ENCODE measurements at places on chromosomes 12 and 14.

DNA sequence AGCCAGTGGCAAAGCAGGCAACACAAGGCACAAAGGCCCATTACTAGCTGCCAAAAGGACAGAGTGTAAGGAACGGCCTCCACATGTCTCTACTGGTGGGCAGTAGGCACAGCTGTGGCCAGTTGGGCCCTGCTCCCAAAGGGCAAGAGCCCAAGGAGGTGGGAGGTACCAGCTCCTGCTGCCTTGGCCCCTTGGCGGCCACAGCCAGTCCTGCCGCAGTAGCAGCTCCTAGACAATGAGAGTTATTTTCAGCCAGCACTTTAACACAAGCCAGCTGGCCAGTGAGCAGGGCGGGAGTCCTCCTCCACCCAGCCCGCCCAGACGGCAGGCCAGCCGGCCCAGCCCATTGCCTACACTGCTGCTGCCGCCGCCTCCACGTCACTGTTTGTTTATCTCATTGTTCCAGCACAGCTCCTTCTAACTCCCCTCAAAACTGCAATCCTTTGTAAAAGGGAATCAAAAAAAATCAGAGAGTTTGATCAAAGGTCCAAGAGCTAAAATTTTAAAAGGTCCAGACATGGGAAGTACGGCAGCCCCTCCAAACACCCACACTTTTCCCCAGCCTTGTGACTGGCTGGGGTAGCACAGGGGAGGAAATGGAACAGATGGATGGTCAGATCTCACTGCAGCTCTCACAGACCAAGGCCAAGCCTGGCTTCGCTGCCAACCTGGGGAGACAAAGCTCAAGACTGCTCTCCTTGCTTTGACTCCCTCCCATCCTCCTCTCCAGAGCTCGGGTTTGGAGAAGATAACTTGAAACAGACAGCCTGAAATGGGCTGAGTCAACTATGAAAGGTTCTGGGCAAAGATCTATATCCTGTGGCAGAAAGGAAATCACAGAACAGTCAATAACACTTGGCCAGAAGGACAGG lies 33.5 kb downstream of the FMNL3 start:
- DNase-seq = peak; percentile 12

GRCh38 chr14:97337670-97338069 lies 540.5 kb downstream of the VRK1 start:
- DNase-seq = no peak

- DNase-seq = no peak
These were observed 7.5 kb downstream of the CRADD start for GRCh38 chr12:93684716-93685115.

- DNase-seq = no peak
These were observed 68.5 kb upstream of the FUT8 start for GRCh38 chr14:65344011-65344410.

GRCh38 chr14:63477556-63477955 lies 65.6 kb downstream of the PPP2R5E start:
- no peak for DNase-seq

GRCh38 chr12:42076976-42077375 lies 67.7 kb downstream of the GXYLT1 start:
- no peak for DNase-seq

GRCh38 chr12:80815351-80815750 lies 98.6 kb downstream of the MYF5 start:
- no peak for DNase-seq

DNA sequence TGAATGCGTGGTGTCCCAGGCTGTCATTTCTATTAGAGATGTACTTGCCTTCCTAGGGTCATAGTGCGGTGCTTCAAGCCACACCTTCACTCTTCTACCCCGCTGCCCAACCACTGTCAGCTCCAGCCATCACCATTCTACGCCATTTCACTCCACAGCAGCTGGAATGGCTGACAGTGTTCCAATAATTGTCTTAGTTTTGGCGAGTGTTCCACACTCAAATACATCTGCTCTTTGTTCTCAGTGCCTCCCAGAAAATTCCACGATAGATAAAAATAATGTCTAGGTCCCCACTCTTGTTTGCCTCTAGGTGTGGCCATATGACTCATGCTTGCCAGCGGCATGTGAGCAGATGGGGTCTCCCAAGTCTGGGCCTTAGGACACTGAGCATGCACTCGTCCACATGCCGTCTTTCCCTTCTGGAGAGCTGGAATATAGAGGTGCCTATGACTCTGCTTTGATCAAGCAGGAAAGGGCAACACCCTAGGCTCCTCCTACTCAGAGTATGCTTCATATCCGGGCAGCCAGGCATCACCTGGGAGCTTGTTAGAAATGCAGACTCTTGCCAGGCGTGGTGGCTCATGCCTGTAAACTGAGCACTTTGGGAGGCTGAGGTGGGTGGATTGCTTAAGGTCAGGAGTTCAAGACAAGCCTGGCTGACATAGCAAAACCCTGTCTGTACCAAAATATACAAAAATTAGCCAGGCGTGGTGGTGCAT lies 163.0 kb downstream of the BRMS1L start:
- DNase-seq = no peak

DNA sequence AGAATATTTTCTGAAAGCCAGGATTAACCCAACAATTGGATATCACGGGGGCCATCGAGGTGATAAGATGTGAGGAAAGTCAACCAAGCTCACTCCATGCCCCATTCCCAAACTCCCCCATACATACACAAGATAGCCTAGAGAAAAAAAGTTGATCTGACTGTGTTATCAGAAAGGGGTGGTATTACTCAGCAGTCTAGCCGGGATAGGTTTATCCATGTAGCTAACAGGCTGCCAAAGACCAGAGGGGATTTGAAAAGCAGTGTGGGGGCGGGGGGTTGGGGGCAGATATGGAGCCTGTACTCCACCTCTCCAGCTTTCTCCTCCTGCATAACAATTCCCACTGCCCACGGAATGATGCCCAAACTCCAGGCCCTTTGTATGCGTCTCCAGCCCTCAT lies 13.2 kb upstream of the MAP1LC3B2 start:
- no peak for DNase-seq

- DNase-seq = no peak
These were observed 35.5 kb upstream of the RERG start for GRCh38 chr12:15256761-15257160.

- no peak for DNase-seq
These were observed 22.1 kb upstream of the E2F7 start for GRCh38 chr12:77087427-77087826.

DNA sequence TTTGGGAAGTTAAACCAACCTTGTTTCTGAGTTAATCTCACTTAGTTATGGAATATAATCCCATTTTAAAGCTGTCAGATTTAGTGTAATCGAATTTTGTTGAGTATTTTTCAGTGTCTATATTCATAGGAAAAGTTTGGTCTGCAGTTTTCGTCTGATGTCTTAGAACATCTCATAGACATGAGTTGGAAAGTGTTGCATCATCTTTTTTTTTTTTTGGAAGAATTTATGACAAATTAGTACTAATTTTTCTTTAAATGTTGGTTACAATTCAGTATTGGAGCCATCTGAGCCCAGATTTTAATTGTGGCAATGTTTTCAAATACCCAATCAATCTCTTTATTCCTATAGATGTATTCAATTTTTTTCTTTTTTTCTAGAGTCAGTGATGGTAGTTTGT lies 27.9 kb downstream of the C12orf50 start:
- DNase-seq = no peak

DNA sequence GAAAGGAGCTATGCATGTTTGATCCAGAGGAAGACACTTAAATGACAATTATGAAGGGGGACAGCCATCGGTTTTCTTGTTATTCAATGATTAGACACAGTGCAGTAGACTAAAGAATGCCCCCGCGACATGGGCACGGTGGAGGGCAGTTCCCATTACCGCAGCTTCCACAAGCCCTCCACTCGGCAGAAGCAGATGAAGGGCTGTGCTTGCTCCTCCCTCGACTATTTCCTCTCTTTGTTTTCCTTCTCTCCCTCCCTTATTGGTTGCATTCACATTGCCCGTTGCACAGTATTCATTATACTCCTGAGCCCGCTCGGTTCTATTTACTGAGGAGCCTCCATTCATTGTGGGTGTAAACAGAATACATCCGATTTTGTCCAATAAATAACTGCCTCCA lies 138.8 kb upstream of the RASSF8 start:
- no peak for DNase-seq

DNA sequence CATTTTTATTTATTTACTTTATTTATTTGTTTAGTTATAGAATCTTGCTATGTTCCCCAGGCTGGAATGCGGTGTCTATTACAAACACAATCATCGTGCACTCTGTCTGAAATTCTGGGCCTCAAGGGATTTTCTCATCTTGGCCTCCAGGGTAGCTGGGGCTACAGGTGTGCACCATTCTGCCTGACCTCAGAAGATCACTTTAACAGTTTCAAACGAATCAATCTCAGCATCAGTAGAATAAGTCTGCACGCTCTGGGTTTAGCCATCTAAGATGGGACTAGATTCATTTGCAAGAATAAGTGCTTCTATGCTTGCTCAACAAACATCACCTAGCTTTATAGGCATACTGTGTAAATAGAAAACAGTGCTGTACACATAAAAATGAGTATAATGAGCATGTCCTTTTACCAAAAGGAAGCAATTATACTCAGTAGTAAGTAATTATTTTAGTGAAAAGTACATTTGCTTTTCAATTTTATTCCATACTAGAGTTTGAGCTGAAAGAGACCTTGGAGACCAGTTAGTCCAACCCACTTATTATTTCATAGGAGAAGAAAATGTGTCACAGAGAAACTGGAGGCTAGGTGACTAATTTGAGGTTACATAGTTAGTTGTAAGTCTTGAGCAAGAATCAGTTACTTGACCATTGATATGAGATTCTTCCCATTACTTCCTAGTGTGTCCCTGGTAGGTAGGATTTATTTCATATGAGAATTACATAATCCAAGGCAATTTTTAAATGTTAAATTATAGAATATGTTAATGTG lies 456.5 kb upstream of the LMO3 start:
- DNase-seq = no peak

- DNase-seq = no peak
These were observed 482.7 kb upstream of the RGS6 start for GRCh38 chr14:71449316-71450055.

GRCh38 chr14:33936391-33936790 lies 14.5 kb downstream of the EGLN3 start:
- DNase-seq = no peak

DNA sequence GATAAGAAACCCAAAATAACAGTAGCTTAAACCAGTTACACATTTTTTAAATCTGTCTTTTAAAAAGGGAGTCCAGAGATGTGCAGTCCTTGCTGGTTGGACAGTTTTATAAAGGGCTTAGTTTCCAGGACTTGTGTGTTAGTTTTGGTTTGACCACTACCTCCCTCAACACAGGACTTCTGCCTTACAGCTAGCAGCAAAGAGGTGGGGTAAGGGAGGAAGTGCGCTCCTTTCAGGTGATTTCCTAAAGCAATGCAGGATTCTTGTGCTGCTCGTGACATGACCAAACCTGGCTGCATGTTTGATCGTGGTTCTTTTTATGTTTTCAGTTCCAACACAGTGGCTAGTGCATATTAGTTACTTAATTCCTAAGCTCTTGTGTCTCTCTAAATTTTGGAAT lies 266.2 kb downstream of the TMTC2 start:
- no peak for DNase-seq

GRCh38 chr12:1422604-1423315 lies 171.6 kb downstream of the FBXL14 start:
- no peak for DNase-seq

GRCh38 chr12:12521888-12522287 lies 40.8 kb downstream of the DUSP16 start:
- DNase-seq = no peak

DNA sequence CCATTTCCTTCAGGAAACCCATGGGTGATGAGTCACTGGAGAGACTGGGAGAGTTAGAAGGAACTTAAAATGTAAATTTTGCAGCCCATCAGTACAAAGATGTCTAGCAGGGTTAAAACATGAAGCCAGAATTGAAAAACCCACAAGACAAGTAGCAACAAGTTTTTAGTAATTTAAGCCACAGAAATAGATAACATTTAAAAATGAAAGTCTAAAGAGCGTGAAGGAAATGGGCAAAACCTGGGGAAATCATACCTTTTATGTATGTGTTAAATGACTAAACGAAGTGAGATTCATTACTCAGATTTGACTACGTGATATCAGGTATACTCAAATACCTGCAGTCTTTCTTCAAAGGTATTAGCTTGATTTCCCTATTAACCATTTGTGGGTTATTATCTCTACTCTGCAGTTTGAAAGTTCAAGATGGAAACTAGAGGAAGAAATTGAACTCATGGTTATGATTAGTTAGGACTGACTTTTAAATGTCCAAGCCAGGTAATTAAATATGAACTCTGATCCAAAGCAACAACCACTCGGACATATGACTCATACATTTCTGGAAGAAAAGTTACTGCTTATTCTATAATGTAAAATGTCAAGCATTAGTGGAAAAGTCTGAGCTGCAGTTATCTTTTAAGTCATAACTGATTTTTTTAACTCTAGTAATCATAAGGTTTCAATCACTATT lies 84.1 kb downstream of the ITPR2 start:
- no peak for DNase-seq

GRCh38 chr12:120818416-120818815 lies 85.7 kb downstream of the SPPL3 start:
- no peak for DNase-seq

DNA sequence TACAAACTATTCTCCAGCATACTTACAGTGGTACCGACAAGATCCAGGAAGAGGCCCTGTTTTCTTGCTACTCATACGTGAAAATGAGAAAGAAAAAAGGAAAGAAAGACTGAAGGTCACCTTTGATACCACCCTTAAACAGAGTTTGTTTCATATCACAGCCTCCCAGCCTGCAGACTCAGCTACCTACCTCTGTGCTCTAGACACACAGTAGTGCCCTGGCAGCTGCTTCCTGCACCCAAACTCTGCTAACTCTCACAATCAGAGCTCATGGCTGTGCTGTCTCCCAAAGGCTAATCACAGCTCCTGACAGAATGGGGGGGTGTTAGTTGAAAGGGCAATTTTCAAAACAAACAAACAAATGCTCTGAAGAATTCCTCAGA lies 95.2 kb upstream of the OR4E1 start:
- DNase-seq = no peak

GRCh38 chr12:42473561-42473960 lies 116.0 kb downstream of the PRICKLE1 start:
- DNase-seq = no peak

- DNase-seq = no peak
These were observed 1.9 kb upstream of the MTA1 start for GRCh38 chr14:105417690-105418121.

- no peak for DNase-seq
These were observed 55.5 kb upstream of the PARP11 start for GRCh38 chr12:3928538-3929184.

- DNase-seq = no peak
These were observed 23.0 kb downstream of the KLRK1 start for GRCh38 chr12:10366875-10367274.

GRCh38 chr14:63248211-63248610 lies 44.0 kb downstream of the RHOJ start:
- DNase-seq = no peak

DNA sequence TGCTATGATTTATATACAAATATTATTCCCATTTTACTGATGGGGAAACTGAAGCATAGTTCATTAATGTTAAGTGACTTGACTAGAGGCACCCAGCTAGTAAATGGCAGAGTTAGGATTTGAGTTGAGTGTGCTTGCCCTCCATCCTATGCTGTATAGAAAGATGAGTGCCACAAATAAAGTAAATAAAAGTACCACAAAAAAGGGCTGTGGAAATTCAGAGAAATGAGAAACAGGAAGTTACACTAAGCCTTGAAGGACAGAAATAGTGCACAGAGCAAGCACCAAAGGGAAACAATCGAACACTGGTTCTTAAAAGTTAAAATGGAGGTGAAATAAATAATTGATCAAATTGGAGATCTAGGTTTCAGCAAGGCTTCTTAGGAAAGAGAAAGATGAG lies 9.2 kb upstream of the ABCD2 start:
- DNase-seq = no peak

GRCh38 chr12:105935106-105935505 lies 203.6 kb downstream of the NUAK1 start:
- no peak for DNase-seq

- no peak for DNase-seq
These were observed 5.0 kb upstream of the OR10P1 start for GRCh38 chr12:55631733-55632132.

All from naive thymus-derived CD4-positive, alpha-beta T cell (primary cell).